ENCODE measurements at places on chromosomes 11 and 22. TPM values are rescaled to one million over a fixed set of nuclear protein-coding genes. Genes with fewer than 3 reads are reported as not detected.

Gene OR52K1
- not detected for total RNA-seq

- H3K27me3 ChIP-seq = no peaks in the 10 kb centered on the region
- DNase-seq = no peak
- peak overlapping the region; percentile 68 for H3K4me3 ChIP-seq
- H3K27ac ChIP-seq = peak overlapping the region; percentile 98
These were observed 335 bp downstream of the TMEM138 start for GRCh38 chr11:61362542-61362875.

GRCh38 chr22:27885977-27886842 lies 32.8 kb downstream of the PITPNB start:
- no peak overlapping the region for H3K4me3 ChIP-seq
- peaks cover 26% of the 10 kb centered on the region for H3K4me1 ChIP-seq
- no peaks in the 10 kb centered on the region for H3K27me3 ChIP-seq
- no peak for DNase-seq
- peaks cover 51% of the 10 kb centered on the region for H3K36me3 ChIP-seq

Gene C1QTNF4
- total RNA-seq = 0.76 TPM

GRCh38 chr22:24159650-24160049 lies 21.6 kb upstream of the SUSD2 start:
- no peaks in the 10 kb centered on the region for H3K27me3 ChIP-seq
- no peak for DNase-seq
- H3K36me3 ChIP-seq = peaks cover 15% of the 10 kb centered on the region
- H3K27ac ChIP-seq = no peak overlapping the region
- H3K4me1 ChIP-seq = peaks cover 44% of the 10 kb centered on the region

Gene DDTL
- total RNA-seq = 2.0 TPM

DNA sequence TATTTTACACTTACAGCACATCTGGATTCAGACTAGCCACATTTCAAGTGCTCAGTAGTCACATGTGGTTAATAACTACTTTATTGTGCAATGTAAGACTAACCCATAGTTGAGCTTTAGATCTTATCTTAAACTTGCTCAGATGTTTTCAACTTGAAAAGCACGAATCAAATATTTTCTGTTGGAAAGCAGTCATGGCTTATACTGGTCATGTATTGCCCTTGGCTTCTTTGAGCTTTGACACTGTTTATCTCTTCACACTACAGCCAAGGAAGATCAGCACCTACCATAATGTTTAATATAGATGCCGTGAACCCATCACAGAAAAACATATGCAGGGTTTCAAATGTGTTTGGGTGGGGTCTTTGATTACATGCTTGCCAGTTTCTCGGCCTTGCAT lies 4.4 kb downstream of the RBX1 start:
- H3K4me1 ChIP-seq = peaks cover 30% of the 10 kb centered on the region
- H3K36me3 ChIP-seq = peaks cover 42% of the 10 kb centered on the region
- no peak overlapping the region for H3K27ac ChIP-seq
- no peak for DNase-seq

GRCh38 chr11:111870522-111870885 lies 877 bp downstream of the ALG9 start:
- H3K4me3 ChIP-seq = peak overlapping the region; percentile 72
- peaks cover 22% of the 10 kb centered on the region for H3K4me1 ChIP-seq
- DNase-seq = no peak
- H3K27ac ChIP-seq = peak overlapping the region; percentile 78
- H3K27me3 ChIP-seq = no peaks in the 10 kb centered on the region

All from suprapubic skin (tissue), 4 donors.